Choroid plexus epithelial cell (primary cell): ENCODE measurements at places on chromosomes 16 and 17.

DNA sequence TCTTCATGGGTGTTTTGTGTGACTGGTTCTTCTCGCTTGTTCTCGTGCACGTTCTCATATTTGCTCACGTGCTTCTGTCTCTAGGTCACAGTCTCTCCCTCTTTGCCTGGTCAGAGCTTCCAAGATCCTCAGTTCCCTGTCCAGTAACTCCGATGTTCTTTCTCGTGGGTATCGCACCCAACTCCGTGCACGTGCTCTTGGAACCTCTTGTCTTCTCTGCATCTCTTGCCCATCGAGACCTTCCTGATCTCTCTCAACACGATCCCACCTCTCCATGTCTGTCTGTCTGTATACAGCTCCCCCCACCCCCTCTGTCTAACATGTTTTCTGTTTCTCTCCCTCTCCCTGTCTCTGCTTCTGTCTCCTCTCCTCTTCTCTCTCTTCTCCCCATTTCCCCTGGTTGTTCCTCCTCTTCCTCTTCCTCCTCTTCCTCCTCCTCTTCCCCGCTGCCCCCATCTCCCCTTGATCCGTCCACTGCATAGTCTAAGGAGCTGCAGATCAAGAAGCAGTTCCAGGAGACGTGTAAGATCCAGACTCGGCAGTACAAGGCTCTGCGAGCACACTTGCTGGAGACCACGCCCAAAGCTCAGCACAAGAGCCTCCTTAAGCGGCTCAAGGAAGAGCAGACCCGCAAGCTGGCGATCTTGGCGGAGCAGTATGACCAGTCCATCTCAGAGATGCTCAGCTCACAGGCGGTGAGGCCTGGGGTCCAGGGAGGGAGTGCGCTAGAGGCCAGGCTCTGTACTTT lies 6.1 kb downstream of the HIRIP3 start:
- no peak for DNase-seq

GRCh38 chr16:21156767-21157467 lies 1.6 kb upstream of the LDAF1 start:
- peak; percentile 74 for DNase-seq

- no peak for DNase-seq
Measured at GRCh38 chr16:51657848-51658247, 506.8 kb upstream of the SALL1 start.

DNA sequence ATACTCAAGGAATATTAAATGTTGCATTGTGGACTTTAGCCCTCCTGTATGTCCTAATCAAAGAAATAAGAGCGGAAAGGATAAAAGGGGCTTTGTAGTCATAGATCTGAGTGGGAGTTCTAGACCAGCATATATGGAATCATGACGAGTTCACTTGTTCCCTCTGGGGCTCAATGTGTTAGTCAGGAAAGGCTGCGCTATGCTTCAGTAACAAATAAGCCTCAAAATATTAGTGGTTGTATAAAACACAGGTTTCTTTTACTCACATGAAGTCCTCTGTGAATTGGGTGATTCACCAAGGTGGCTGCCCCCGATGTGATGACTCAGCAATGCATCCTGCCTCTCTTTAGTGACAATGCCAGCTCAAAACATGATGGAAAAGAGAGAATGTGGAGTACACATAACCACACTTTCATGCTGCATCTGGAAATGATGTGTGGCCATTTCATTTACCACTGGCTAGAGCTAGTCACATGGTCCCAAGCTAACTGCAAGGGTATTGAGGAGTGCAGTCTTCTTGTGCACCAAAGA lies 63.3 kb upstream of the IRX5 start:
- no peak for DNase-seq

DNA sequence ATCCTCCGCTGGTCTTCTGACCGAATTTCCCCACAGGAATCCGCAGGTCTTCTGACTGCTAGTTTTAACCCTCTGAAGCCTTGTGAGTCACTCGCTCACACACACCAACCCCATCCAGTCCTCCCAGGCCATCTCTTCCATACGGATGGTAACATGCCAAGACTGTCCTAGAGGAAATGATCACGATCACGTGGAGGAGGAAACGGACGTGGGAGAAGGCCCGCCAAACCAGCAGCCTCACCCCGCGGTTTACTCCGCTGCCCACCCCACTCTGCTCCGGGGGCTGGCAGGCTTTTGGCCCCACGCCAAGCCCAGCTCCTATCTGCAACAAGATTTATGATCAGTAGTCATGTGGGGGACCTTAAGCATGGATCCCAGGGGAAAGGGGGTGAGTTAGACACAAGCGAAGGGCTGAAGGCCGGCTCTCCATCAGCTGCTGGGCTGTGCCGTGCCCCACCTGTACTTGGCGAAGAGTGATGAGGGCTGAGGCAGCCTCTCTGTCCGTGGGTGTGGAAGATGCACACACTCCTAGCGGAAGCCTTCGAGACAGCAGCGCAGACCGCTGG lies 1.5 kb upstream of the FAAP100 start:
- DNase-seq: peak; percentile 95

DNA sequence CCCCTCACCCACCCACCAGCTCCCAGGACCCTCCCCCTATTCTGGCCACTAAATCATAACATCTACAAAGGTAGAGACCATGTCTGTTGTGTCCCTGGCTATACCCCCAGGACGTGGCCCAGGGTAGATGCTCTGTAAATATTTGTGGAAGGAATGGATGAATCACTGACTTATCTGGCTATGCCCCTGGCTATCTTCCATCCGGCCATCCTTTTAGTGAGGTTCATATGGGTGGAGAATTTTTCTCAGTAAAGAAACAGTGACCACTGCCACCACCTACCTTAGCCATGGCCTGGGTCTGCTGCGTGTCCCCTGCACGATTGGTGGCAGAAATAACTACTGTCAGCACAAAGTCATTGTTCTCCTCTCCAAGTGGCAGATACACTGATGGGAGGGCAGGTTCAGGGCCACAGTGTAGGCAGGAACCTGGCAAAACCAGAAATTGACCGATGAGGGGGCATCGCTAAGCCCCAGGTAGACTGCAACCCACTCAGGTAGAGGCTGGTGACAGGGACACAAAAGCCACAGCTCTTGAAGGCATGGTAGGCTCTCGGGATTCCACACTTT lies 63.1 kb upstream of the BCO1 start:
- DNase-seq: peak; percentile 63

GRCh38 chr17:4162775-4163466 lies 19.9 kb downstream of the CYB5D2 start:
- DNase-seq: no peak

DNA sequence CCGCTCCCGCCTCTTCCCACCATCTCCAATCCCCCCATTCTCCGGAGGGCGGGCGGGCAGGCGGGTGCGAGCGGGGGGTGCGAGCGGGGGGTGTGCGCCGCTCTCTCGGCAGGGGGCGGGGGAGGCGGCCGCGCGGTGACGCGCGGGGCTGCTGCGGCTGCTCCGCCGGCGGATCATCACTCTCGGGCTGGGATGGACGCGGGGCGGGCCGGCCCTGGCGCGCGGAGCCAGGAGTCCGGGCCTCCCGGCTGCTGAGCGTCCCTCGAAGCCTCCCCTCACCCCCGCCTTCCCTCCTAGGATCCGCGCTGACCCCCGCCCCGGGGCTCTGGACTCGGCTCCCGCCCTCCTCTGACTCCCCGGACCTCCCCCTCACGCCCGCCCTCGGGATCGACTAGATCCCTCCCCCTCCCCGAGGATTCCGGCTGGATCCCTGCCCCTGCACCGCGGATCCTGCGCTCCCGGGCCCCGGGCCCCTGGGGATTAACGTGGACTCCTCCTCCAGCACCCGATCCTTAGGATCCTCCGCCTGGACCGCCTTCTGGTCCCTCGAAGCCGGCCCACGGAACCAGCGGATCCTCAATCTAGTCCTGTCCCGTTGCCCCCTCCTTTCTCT lies 946 bp upstream of the TMEM256 start:
- DNase-seq: no peak

DNA sequence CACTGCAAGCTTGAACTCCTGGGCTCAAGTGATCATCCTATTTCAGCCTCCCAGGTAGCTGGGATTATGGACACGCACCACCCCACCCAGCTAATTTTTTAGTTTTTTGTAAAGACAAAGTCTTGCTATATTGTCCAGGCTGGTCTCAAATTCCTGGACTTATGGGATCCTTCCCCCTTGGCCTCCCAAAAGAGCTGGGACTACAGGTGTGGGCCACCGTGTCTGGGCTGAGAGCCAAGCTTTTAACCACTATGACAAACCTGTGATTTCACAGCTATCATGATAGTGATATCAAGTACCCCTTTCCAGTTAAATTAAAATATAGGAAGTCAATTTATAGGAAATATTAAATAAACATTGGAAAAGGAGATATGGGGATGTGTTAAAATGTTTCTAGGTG lies 74.6 kb upstream of the IRX6 start:
- no peak for DNase-seq

DNA sequence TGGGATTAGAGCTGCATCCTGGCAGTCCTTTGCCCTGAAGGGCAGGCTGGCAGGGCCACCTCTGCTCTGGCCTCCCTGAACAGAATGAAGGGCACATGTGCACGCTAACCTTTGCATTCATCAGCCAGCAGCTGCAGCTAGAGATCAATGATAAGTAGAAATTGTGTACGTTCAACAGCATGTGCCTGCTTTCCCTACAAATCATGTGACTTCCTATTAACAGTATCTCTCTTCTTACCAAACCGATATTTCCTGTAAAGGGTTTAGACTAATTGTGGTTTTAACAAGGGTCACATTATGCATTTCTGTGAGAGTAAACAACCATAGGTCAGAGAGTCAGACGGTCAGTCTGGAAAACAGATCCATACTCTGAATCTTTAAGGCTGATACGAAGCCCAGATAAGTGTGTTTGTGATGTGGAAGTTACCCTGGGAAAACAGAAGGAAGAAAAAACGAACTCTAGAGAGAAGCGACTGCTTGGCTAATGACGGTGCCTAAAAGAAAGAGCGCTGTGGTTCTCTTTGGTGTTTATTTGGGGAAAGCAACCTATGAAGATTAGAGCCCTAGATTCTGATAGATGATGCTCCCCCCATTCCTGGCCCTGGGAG lies 219.4 kb downstream of the MAF start:
- DNase-seq: peak; percentile 34

GRCh38 chr17:31869797-31870568 lies 10.9 kb upstream of the COPRS start:
- no peak for DNase-seq

DNA sequence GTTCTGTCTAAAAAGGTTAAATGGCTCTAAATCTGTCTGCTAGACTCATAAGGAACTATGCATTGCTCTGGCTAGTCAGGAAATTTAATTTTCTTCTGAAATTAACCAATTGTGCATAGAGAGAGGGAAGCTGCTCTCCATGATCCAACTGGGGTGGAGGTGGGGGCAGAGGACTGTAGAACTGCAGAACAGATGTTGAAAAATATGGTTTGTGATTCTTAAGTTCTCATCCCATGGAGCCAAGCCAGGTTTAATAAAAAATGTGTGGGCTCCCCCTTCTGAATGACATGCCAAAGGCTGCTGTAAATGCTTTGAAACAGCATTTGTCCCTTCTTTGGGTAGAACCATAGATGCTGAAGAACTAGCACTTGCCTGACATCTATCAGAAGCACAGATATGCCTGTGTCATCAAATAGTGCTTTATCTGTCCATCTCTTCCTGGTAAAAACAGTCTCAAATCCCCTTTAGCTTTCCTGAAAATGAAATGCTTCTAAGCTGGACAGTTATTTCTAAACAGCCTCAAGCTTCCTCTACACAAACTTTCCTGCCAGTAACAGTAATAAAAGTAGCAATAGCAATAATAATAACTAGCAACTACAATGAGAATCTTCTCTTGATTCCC lies 221.4 kb downstream of the CDH8 start:
- DNase-seq: peak; percentile 30

DNA sequence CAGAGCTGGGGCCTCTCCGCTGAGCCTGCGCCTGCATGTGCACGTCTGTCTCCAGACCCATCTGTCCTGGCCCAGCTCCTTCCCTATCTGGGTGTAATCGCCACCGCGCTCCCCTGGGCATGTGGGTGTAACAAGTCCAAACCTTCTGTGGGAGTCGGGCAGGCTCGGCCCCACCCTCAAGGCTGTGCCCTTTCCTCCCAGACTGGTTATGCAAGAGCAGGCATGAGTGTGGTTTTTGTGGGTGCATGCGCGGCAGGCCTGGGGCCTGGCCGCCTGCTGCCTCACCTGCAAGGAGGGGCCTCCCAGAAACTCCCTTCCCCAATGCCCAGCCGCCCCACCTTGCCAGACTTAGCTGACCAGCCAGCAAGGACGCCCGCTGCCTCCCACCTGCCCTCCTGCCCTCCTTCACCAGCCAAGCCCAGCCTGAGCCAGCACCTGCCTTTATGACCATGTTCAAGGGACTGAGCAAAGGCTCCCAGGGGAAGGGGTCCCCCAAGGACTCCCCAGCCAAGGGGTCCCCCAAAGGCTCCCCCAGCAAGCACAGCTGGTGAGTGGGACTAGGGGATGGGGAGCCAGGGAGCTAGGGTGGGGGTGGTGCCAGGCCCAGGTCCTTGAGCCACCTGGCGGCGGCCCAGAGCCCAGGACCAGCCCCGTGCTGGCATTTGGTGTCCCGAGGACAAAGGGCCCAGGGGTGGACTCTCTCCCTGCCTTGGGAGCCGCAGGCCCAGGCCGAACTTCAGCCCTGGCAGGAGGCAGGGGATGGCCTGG lies at the start of gene EVPLL:
Gene EVPLL (plus strand): TSS at position 342 of the 768 bp plus-strand sequence. CDS start 3,160 bp downstream, outside the sequence.
- no peak for DNase-seq

- no peak for DNase-seq
Measured at GRCh38 chr17:9144502-9145249, 123.4 kb downstream of the NTN1 start.

- peak; percentile 86 for DNase-seq
Measured at GRCh38 chr17:64081802-64082799, 47.8 kb downstream of the ERN1 start.

GRCh38 chr17:75632428-75632827 lies 806 bp upstream of the SMIM5 start:
- no peak for DNase-seq

DNA sequence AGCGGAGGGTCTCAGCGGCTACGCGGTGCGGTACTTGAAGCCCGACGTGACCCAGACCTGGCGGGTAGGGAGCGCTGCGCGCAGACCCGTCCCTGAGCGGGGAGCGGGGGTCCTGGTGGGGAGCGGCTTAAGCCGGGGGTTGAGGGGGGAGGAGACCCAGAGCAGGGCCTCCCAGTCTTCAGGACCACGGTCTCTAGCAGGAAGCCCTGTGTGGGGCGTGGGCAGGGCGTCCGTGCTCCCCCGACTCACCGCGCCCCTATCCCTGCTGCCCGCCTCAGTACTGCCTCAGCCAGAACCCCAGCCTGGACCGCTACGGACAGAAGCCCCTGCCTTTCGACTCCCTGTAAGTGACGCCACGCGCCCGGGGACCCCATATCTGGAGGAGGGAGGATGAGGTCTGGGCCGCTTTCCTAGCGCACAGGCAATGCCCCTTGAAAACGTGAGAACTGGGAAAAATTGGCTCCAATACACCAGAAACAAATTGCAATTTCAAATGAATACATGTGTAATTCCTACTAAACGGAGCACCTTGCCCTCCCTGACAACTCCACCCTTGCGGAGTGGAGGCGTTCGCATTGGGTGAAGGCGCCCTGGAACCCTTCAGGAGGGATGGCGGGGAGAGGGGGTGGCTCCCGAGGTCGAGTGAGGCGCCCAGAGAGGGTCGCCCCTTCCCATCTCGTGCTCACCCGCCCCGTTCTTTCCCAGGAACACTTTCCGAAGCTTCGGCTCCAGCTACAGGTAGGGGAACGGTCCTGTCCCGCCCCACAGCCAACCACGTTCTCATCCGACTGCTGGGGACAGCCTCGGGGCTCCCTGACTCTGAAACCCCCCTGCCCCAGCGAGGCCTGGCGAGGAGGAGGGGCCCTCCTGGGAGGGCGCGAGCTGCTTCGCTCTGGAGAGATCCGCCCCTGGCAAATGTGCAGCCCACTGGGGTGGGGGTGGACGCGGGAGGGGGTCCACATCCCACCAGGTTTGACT lies 14.6 kb upstream of the CNGB1 start:
- DNase-seq: no peak
